Psoas muscle (tissue), 8 donors: ENCODE measurements at places on chromosomes 4 and X. TPM values are rescaled to one million over a fixed set of nuclear protein-coding genes. Genes with fewer than 3 reads are reported as not detected.

- peak overlapping the region; percentile 4 for H3K4me3 ChIP-seq
- H3K4me1 ChIP-seq = peaks cover 5% of the 10 kb centered on the region
- H3K27me3 ChIP-seq = peaks cover 14% of the 10 kb centered on the region
Measured at GRCh38 chrX:120000490-120001246, 57.1 kb upstream of the NKAP start.

DNA sequence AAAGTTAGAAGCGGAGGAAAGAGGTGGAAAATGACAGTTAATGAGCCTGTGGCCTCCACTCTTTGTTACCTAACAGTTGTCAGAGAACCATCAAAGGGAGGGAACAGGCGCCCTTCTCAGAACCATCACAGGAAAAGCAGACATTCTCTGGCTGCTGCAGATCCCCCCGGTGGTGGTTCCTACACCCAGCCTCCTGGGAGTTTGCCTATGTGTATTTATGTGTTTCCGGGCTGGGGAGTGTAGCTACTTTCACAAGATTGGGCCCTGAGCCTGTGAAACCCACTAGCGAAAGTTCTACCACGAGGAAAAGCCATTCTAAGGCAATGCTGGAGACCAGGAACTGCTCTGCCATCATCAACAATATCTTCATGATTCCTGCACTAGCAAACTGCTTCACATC, 52.7 kb upstream of the BCOR start:
- H3K36me3 ChIP-seq = no peaks in the 10 kb centered on the region
- H3K27me3 ChIP-seq = no peaks in the 10 kb centered on the region
- no peak overlapping the region for H3K27ac ChIP-seq
- peaks cover 19% of the 10 kb centered on the region for H3K4me1 ChIP-seq
- no peak for DNase-seq
- H3K4me3 ChIP-seq = no peak overlapping the region

DNA sequence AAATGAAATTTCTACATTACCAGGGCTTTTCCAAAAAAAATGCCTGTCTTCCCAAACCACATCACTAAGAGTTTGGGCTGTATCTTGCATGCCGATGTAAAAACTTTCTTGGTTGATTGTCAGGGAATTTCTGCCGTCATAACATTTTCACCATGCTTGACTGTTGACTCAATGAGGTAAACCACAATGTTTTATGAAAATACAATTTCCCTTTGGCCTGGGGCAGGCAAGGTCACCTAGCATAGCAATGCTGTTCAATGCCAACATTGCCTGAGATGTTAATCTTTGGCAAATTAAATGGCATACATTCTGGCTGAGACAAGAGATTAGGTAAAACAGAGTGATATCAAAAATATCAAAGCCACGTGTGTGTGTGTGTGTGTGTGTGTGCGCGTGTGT, 137.1 kb upstream of the TBL1X start:
- no peak for DNase-seq
- H3K27ac ChIP-seq = no peak overlapping the region
- no peak overlapping the region for H3K4me3 ChIP-seq
- no peaks in the 10 kb centered on the region for H3K27me3 ChIP-seq
- no peaks in the 10 kb centered on the region for H3K4me1 ChIP-seq
- no peaks in the 10 kb centered on the region for H3K36me3 ChIP-seq

SFRP2 gene
- 2.6 TPM for total RNA-seq

PDGFC gene
- total RNA-seq = 4.2 TPM

GRCh38 chr4:185179488-185179887, 24.3 kb downstream of the CFAP97 start:
- no peaks in the 10 kb centered on the region for H3K36me3 ChIP-seq
- DNase-seq = no peak
- H3K27me3 ChIP-seq = no peaks in the 10 kb centered on the region
- H3K4me3 ChIP-seq = no peak overlapping the region
- no peaks in the 10 kb centered on the region for H3K4me1 ChIP-seq

DNA sequence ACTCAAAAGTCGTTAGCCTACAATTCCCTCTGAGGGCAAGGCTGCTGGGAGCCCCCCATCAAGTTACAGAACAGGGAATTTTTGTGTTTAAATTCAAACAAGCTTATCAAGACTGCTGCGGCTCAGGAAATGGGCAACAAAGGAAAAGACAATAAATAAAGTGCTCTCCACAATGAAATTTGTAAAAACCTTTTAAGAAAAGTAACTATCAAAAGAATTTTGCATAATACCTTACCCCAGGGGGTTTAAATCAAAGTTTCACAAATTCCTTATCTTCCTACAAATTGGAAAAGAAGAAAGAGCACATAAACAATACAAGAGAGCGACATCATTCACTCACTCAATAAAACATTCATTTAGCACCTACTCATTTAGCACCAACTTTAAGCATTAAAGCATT, 97.9 kb upstream of the CCDC160 start:
- no peaks in the 10 kb centered on the region for H3K4me1 ChIP-seq
- H3K27ac ChIP-seq = no peak overlapping the region
- DNase-seq = no peak
- no peaks in the 10 kb centered on the region for H3K27me3 ChIP-seq
- no peak overlapping the region for H3K4me3 ChIP-seq

DNA sequence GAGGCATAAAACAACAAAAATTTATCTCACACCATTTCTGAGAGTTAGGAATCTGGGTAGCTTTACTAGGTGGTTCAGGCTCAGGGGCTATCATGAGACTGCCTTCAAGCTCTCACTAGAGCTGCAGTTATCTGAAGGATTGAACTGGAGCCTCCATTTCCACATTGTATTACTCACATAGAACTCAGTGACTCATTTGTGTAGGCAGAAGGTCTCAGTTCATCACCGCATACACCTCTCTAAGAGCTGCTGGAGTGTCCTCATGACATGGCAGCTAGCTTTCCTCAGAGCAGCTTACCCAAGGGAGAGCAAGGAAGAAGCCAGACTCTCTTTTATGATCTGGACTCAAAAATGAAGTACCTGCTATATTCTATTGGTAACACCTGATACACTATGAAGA, 389.2 kb downstream of the IQCM start:
- DNase-seq = no peak
- no peaks in the 10 kb centered on the region for H3K4me1 ChIP-seq
- no peaks in the 10 kb centered on the region for H3K27me3 ChIP-seq
- H3K27ac ChIP-seq = no peak overlapping the region
- H3K4me3 ChIP-seq = no peak overlapping the region

DNA sequence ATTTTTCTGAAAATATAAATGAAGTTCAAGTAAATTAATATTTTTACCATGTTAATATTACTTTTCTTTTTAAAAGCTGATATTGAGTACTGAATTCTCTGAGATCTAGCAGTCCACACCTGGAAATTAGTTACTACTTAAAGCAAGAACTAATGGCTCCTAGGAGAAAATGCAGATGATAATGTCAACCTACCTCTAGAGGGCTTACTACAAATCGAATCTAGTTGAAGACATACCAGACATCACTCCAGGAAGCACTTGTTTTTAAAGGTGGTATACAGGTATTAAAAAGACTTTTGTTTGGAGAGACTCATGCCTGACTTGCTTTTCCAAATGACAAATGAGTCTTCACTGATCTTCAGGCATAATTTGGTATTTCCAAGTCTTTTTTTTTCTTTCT, 516.4 kb upstream of the BOD1L1 start:
- H3K36me3 ChIP-seq = no peaks in the 10 kb centered on the region
- no peaks in the 10 kb centered on the region for H3K4me1 ChIP-seq
- H3K27me3 ChIP-seq = no peaks in the 10 kb centered on the region
- H3K4me3 ChIP-seq = no peak overlapping the region
- H3K27ac ChIP-seq = no peak overlapping the region
- DNase-seq = no peak

- H3K4me3 ChIP-seq = peak overlapping the region; percentile 56
- no peak overlapping the region for H3K27ac ChIP-seq
- H3K27me3 ChIP-seq = no peaks in the 10 kb centered on the region
- DNase-seq = peak; percentile 49
- no peaks in the 10 kb centered on the region for H3K36me3 ChIP-seq
- peaks cover 5% of the 10 kb centered on the region for H3K4me1 ChIP-seq
Measured at GRCh38 chr4:13656569-13657405, 29.3 kb upstream of the BOD1L1 start.

IBSP gene
- total RNA-seq = not detected

GRCh38 chr4:84596826-84597225, 13.9 kb downstream of the CDS1 start:
- peaks cover 2% of the 10 kb centered on the region for H3K27me3 ChIP-seq
- H3K27ac ChIP-seq = no peak overlapping the region
- no peak overlapping the region for H3K4me3 ChIP-seq
- H3K4me1 ChIP-seq = no peaks in the 10 kb centered on the region

PCSK1N gene
- total RNA-seq = not detected

- no peaks in the 10 kb centered on the region for H3K4me1 ChIP-seq
- H3K27me3 ChIP-seq = no peaks in the 10 kb centered on the region
- H3K4me3 ChIP-seq = no peak overlapping the region
- DNase-seq = no peak
Measured at GRCh38 chr4:41897698-41898097, 37.5 kb upstream of the TMEM33 start.

MAGEA8 gene
- total RNA-seq = not detected

- no peaks in the 10 kb centered on the region for H3K36me3 ChIP-seq
- no peak within 1 kb of the TSS for H3K27ac ChIP-seq
- DNase-seq = no peak
- H3K4me3 ChIP-seq = no peak within 1 kb of the TSS
- no peaks in the 10 kb centered on the region for H3K27me3 ChIP-seq
- no peaks in the 10 kb centered on the region for H3K4me1 ChIP-seq
Measured at GRCh38 chrX:57286507-57287251, at the start of gene FAAH2. Gene FAAH2 (plus strand): TSS chrX:57286706. CDS start chrX:57286826, 120 bp downstream.

AKAP4 gene
- not detected for total RNA-seq

SLIT2 gene
- total RNA-seq = 4.7 TPM

GRCh38 chr4:145960012-145960411, 21.4 kb upstream of the ZNF827 start:
- no peaks in the 10 kb centered on the region for H3K27me3 ChIP-seq
- DNase-seq = no peak
- no peaks in the 10 kb centered on the region for H3K4me1 ChIP-seq
- H3K36me3 ChIP-seq = no peaks in the 10 kb centered on the region
- no peak overlapping the region for H3K27ac ChIP-seq
- H3K4me3 ChIP-seq = no peak overlapping the region

DUSP9 gene
- total RNA-seq = not detected
